ENCODE measurements at places on chromosomes 1 and 21.
A peak's percentile ranks its signal among the peaks of the same experiment; 100 is the strongest.

DNA sequence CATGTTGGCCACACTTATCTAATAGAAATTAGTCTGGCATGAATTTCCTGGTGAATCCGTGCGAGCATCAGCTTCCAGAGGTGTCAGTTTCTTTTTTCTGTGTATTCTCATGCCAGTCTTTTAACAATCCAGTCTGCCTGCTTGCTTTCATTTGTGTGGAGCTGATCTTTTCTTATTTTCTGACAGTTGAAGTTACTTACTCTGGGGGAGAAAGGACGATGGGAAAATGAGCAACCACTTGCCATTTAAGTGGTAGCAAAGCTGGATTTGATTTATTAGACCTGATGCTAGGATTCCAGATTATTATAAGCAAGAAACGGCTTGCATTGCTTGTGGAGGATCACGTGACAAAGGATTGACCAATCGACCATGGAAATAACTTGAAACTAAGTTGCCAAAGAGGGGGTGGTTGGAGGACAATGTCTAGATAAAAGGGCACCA is 24.3 kb upstream of the APP start:
- no peak for DNase-seq

DNA sequence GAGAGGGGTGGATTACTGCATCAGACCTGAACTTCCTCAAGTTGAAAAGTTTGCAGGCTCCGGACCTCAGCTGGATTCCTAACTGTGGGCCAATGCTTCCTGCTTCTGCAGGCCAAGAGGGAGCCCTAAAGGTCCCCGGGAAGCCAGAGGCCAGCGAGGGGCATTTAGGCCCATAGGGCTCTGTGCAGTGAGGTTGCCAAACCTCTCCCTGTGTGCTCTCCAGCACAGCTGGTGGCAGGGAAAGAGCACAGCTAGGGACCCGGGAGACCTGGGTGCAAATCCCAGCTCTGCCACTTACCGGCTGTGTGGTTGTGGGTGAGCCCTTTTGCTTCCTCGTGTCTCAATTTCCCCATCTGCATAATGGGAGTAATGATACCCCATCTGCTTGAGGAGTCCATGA is 100.5 kb downstream of the PAX7 start:
- DNase-seq: no peak

DNA sequence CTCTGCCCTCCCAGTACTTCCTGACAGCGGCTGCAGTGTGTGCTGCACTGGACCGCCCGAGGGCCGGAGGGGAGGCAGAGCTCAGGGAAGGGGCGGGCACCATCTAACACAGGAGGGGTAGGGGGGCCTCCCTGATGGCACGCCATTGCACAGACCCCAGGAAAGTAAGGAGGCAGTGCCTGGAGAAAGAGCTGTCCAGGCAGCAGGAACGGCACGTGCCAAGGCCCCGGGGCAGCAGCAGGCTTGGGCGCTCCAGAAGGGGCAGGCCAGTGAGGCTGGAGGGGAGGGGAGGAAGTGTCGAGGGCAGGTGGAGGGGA is 110.7 kb downstream of the CRYAA start:
- DNase-seq: no peak

GRCh38 chr21:42414928-42415769 is 11.4 kb downstream of the UBASH3A start:
- DNase-seq: peak; percentile 86

GRCh38 chr1:58576325-58576726 is 726 bp downstream of the TACSTD2 start:
- no peak for DNase-seq

- no peak for DNase-seq
These were observed 13.4 kb upstream of the CFH start for GRCh38 chr1:196638466-196638865.

- no peak for DNase-seq
These were observed 16.5 kb upstream of the HDAC1 start for GRCh38 chr1:32275424-32275823.

DNA sequence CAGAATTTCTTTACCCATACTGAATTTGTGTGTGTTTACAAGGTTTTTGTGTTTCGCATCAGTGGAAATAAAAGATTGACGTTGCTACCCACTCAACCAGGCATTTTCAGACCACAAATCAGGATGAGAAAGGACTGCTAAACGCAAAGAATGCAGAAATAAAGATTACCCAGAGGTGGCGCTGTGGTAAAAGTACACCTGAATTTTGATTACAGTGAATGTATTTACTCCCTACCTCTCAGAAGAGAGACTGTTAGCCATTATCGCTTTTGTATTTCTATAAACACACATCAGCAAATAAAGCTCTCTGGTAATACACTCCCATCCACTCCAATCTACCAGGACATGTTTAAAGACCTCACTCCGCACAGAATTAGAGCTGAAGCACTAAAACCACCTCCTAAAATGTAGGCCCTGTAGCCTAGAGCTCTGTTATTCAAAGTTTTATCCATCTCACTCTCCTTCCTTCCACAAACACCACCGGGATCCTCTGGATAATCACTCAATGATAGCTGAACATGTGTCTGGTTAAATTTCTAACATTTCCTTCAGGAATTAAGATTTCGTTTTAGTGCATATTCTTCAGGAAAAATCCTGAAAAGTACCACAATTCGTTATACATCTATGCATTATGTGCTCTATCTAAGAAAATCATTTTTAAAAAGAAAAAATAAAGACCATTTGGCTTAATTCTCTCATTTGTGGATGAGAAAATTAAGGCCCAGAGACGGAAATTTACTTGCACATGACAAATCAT is 2.5 kb upstream of the LMO4 start:
- peak; percentile 51 for DNase-seq

GRCh38 chr1:95146637-95147036 is 29.5 kb downstream of the TLCD4 start:
- no peak for DNase-seq

- no peak for DNase-seq
These were observed 102.7 kb downstream of the RUNX1 start for GRCh38 chr21:34946385-34946840.
